ENCODE measurements at places on chromosomes 1 and 21.

- no peak for DNase-seq
Observed at GRCh38 chr1:3733883-3734589, 18.2 kb upstream of the CCDC27 start.

DNA sequence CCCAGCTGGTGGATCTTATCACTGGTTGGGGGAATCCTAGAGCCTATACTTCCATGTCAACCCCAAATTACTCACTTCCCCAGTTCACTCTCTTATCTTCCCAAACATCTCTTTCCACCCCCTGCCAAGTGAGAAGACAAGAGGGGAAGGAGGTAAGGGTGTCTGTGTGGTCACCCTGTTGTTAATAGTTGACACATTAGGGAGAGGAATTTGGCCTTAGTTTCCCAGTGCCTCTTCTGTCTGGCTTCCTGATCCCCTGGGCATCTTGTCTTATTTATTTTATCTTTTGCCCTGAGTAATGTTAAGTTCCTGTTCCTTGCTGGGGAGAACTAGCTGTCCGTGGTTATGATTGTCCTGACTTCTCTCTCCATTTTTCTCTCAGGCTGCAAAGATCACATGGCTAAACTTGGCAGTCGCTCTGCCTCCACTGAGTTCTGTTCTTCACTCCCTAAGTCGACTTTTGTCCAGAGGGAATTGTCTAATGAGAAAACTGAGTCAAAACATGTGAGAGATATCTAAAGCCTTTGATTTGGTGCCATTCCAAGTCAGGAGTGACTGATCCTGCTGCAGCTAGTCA, 157.1 kb upstream of the SYT6 start:
- DNase-seq, result no peak

- DNase-seq, result no peak
Observed at GRCh38 chr1:195530961-195531360, 1077.3 kb downstream of the KCNT2 start.

DNA sequence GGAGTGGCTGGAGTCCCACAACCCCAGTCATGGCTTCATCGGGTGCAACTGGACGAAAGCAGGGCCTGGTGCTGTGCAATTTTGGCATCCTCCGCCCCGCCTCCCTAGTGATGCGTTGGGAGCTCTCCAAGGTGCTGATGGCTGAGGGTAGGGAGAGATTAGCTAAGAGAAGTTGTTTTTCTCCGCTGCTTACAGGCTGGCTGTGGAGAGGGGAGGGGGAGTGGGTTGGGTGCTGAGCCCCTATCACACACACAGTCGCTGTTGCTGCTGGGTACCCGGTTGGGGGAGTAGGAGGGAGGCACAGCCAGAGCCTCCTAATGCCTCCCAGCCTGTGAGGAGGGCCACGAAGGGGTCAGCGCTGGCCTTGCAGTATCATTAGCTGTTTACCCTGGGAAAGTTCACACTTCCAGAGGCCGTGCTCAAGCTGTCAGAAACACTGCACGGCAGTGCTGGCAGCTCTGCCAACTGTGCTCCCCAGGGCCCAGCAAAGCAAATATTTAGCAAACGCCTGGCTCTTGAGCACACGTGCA, 110.0 kb downstream of the GRIK3 start:
- peak; percentile 14 for DNase-seq

- DNase-seq, result no peak
Observed at GRCh38 chr1:68758666-68759209, 261.9 kb upstream of the DEPDC1 start.

DNA sequence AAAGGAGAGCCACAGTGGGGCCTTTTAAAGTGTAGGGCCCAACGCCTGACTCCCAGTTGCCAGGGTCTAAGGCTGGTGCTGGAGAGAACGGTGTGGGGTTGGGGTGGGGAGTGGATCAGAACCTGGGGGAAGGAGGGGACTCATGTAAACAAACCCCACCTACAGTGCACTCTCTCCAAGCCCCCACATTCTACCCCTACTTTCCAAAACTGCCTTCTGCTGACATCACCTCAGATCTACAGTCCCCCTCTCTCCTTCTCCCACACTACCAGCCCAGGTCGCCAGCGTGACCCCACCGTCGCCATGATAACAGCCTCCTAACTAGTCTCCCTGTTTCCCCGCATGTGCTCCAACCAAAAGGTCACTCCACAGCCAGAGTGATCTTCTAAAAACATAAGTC, 26.6 kb downstream of the TNNT2 start:
- DNase-seq, result no peak

DNA sequence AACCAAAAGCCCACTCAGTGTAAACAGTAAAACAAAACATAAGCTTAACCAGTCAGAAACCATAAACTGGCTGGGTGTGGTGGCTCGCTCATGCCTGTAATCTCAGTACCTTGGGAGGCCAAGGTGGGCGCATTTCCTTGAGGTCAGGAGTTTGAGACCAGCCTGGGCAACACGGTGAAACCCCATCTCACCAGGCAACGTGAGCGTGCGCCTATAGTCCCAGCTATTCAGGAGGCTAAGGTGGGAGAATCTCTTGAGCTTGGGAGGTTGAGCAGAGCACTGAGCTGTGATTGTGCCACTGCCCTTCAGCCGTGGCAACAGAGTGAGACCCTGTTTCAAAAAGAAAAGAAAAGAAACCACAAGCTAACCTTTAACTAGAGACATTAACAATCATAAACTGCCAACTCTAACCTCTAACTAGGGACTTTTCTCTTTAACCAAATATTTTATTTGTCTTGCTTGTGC, 13.1 kb upstream of the PRRC2C start:
- no peak for DNase-seq

DNA sequence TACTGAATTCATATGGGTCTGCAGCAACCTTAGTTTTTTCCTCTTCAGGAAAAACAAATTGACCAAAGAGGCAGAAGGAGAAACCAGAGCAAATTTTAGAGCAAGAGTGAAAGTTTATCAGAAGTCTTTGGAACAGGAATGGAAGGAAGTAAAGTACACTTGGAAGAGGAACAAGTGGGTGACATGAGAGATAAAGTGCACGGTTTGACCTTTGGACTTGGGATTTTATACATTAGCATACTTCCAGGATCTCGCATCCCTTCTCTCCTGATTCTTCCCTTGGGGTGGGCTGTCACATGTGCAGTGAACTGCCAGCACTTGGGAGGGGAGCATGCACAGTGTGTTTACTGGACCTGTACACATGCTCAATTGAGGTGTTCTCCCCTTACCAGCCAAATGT, 754.8 kb upstream of the ADAMTS5 start:
- no peak for DNase-seq

- DNase-seq, result no peak
Observed at GRCh38 chr1:113223040-113223439, 150.0 kb downstream of the LRIG2 start.

DNA sequence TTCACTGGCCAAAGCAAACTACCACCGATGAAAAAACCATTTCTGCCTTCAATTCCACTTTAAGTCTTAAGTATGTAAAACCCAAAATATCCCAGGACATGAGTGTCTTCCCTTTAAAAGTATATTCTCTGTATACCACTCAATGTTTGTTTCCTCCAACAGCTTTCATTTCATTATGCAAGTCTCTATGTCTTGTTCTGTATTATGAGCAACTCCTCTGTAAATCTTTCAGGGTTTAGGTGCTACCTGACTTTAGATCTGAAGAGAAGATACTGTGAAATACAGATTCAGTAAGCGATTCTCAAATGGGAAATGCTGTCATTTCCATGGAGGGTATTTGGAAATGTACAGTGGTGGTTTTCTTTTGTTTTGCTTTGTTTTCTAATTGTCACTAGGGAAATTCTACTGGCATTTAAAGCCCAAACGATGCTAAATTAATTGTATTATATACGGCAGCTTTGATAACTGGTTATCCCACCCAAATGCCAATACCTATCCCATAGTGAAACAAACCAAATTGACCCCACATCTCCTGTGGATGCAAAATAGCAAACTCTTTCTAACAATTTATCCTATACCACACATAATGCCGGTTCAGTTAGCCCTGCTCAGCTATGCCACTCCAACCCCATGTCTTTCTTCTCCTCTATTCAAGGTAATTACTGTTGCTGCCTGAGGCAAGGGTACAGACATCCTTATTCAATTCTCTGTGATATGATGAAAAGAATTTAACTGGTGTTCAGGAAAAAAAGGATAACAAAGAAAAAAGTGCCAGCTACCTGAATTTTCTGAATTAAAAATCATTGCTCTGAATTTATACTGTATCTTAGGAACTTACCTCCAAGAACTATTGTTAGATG, 182.8 kb downstream of the EIF4G3 start:
- DNase-seq, result no peak

DNA sequence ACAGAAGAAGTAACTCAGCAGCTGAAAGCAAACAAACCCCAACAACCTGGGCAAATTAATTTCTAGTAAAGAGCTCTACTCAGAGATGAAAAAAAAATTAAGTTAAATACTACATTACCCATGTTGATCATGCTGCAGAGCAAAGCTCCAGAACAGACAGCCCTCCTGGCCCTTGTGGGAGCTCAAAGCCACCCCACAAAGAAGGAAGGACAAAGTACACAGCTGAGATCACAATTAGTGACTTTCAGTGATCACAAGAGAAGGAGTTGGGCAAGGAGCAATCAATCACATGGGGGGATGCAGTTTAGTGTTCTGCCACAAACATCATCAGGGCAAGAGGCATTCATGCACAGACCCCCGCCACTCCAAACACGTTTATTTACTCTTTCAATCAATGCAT, 114.2 kb downstream of the DAB1 start:
- DNase-seq, result no peak

DNA sequence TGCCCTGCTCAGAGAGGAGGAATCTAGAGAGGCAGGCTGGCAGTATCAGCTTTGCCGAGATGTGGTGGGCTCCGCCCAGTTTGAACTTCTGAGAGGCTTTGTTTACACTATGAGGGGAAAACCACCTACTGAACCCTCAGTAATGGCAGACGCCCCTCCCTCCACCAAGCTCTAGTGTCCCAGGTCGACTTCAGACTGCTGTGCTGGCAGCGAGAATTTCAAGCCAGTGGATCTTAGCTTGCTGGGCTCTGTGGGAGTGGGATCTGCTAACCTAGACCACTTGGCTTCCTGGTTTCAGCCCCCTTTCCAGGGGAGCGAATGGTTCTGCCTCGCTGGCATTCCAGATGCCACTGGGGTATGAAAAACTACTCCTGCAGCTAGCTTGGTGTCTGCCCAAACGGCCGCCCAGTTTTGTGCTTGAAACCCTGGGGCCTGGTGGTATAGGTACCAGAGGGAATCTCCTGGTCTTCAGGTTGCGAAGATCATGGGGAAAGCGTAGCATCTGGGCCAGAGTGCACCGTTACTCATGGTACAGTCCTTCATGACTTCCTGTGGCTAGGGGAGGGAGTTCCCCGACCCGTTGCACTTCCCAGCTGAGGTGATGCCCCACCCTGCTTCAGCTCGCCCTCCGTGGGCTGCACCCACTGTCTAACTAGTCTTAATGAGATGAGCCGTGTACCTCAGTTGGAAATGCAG, 43.6 kb downstream of the C21orf91 start:
- no peak for DNase-seq

DNA sequence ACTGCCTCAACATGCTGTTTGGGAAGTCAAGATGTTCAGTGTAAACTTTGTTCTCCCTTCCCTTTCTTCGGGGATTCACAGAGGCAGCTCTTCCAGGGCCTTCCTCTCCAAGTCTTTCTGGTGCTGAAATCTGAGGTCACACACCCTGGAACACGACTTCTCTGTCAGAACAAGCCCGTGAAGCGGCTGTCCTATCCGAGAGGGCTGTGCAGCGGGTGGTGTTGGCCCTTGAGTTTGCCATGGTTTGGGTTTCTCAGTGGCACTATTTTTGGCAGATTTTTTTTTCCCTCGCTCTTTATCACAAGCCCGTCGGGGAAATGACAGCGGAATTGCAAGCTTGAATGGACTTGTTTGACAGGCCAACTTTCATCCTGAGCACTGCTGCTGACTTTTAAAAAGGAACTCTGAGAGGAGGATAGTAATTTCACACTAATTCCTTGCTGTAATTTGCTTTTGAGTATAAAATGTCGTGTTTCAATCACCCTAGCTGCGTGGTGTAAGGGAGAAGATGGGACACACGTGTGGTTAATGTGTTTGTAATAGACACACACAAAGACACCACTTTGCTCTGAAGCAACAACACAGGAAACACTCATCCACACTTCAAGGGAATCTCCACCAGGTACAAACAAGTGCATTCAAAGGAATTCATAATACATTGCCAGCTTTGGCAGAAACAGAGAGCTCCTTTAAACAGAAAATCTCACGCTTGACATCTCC, 60.1 kb upstream of the TARBP1 start:
- no peak for DNase-seq

DNA sequence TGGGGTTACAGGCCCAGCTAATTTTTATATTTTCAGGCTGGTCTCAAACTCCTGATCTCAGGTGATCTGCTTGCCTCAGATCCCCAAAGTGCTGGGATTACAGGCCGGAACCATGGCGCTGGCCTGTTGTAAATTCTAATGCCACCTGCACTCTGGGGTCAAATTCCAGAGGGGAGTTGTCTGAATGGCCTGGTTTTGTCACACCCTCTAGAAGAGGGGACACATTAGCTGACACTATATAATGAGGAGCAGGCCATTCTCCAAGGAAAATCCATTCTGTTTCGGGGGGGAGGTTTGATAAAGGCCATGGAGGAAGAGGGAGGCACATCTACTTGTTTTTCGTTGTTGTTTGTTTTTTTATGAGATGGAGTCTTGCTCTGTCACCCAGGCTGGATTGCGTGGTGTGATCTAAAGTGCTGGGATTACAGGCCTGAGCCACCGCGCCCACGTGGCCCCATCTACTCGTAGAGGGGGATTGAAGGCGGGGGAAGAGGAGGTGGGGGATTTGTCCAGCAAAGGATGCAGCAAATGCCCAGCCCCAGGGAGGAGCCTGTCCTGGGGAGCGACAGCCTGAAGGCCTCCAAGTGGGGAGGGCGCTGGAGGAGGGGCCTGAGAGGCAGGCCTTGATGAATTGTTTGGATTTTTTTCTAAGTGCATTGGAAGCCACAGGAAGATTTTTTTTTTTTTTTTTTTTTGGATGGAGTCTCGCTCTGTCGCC, 78.4 kb upstream of the SLC45A1 start:
- peak; percentile 81 for DNase-seq

DNA sequence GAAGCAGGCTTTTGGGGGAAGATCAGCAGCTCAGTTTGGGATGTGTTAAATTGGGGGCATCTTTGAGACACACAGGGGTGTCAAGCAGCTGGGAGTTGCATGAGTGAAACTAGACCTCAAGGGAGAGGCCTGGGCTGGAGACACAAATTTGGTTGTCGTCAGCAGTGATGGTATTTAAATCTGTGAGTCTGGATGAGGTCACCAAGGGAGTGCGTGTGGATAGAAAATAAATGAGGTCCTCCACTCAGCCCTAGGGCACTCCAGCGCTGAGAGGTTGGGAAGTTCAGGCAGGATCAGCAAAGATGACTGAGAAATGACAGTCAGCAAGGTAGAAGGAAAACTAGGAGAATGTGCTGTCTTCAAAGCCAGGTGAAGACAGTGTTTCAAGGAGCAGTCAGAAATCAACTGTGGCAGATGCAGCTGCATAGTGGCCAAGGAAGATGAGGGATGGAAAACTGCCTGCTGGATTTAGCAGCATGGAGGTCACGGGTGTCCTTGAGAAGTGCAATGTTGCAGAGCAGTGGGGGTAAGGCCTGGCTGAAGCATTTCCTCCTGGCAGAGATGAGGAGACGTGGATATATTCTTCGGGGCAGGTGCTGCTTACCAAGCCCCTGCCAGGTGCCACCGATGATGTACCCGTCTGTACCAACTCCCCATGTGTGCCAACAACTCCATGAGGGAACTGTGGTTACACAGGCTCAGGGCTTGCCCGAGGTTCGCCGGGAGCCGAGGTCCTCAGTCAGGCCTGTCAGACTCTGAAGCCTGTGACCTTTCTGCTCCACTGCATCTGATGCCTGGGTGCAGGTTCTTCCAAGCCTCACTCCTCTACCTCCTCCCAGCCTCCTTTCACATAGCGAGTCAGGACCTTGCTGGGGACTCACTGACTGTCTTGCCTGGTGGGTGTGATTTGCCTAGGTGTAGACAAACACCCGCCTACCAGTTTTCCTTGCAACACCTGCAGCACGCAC, 11.3 kb downstream of the MAP7D1 start:
- no peak for DNase-seq

- no peak for DNase-seq
Observed at GRCh38 chr1:230215529-230215928, 148.5 kb downstream of the GALNT2 start.
